CD4-positive, alpha-beta T cell treated with Interleukin-2 at 100 ng/mL for 4 hours (primary cell): ENCODE measurements at places on chromosomes 3 and 15.

DNA sequence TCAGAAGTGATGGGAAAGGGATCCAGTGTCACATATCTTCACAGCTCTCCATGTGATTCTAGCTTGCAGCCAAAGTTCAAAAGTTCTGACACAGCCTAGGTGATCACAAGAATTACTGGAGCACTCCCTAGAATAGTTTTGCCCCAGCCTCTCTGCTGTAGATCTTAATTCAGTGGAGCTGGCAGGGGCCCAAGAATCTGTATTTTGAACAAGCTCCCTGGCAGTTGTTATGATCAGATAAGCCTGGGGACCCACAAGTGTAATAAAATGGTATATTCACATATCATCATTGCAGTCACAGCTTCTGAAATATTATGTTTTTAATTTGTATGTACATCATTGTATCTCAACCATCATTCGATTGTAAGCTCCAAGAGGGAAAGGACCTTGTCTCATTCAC lies 62.3 kb downstream of the NOX5 start:
- no peak for DNase-seq

- DNase-seq, result no peak
Measured at GRCh38 chr15:51260202-51260601, 78.2 kb downstream of the CYP19A1 start.

GRCh38 chr15:83289160-83289559 lies 4.7 kb upstream of the BNC1 start:
- DNase-seq, result no peak

GRCh38 chr3:71974786-71975185 lies 189.8 kb upstream of the PROK2 start:
- DNase-seq, result no peak

DNA sequence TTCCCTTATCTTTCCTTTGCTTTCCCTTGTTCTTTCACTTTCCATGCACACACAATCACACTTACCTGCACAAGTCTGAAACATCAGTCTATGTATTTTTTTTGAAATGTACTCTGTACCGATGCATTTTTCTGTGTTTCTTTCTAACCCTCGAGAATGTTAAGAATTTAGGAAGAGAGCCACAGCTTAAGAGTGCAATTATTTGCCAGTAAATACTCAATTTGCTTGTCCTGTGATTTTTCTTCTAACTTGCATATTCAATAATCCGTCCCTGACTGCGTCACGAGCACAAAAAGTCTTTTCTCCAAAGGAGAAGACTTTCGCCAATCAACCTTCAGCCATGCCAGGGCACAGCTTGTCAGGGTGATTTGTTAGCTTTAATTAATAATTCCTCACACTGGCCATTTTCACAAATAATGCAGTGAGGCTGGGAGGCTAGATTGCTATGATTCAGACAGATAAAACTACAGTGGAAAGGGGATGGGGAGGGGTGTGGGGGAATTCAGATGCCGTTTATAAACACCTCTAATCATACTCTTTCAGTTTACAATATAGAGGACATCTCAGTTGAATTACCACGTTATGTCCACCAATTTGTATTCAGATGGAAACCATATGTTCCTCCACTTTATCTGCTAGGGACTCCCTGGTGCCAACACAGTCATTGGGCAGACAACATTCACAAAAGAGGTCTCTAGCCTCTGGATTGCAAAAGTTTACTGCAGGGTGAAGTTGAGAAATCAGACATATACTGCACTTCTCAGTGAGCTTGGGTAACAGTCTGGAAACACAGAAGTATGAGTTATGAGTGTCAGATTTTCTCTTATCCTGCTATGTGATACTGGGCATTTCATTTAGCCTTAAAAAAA lies 388.0 kb downstream of the ZBTB20 start:
- DNase-seq, result no peak

DNA sequence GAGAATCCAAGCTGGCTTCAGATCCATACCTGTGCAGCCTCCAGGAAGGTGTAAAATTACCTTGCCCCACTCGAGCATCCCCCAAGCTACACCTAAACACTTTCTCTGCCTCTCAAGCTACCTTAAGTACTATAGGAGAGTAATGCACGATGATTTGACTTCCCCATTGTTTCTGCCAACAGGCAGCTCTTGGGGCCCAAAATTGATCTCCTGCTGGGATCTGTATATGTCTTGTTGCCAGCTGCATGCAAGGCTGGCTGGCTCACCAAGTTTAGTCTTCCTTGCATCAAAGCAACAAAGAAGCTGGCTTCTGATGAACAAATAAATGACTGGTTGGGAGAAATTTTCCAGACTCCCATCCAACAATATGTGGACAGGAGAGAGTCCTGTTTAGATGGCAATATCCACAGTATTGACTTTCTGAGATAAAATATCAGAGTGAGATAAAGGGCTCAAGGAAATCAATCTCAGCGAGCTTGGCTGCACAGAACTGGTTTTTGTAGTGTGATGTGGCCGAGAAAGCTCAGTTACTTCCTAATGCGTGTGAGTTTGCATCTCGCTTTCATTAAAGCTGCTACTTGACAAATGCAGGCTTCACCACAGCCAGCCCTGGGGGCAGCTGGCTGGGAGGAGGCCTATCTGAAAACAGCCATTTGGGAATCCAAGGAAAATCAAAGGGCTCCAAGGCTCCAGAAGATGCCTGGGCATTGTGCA lies 140.7 kb downstream of the MINAR1 start:
- DNase-seq, result no peak

DNA sequence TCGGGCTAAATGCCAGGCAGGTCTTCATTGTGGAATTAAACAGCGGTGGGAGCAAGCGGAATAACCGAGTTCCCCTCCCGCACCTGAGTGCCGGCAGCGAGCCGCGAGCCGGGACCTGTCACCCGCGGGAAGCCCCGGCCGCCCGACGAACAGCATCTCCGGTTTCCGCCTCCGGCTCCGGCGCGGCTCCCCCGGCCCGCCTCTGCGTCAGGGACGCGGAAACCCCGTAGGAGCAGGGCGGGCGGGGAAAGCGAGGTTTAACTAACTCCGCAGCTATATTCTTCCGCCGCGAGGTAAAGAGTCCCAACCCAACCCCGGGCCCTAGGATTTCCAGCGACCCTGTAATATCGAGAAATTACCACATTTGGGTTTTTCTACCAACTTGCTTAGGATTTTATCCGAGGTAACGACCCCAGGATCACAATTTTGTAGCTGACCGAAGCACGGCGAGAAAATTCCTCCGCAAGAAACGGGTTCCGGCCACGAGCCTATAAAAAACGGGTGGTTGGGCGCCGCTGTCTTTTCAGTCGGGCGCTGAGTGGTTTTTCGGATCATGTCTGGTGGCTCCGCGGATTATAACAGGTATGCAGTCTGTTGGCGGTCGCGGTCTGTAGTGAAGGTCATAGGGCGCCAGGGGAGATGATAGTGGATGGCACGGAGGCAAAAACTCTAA lies at the start of gene EIF4A2:
TSS of gene EIF4A2 (plus strand) at position 520 of the 673 bp plus-strand sequence. CDS start at position 554, 34 bp downstream.
- peak; percentile 91 for DNase-seq

DNA sequence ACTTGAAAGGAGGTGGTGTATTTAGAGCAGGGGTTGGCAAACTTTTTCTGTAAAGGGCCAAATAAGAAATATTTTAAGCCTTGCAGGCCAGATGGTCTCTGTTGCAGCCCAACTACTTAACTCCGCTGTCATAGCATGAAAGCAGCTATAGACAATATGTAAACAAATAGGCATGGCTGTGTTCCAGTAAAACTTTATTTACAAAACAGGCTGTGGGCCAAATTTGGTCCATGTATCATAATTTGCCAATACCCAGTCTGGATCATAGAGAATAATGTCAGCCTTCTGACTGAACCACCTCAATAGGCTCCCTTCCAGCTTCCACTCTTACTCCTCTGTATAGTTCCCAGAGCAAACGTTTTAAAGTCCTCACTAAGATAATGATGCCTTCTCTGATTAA lies 638.8 kb upstream of the CFAP20DC start:
- DNase-seq, result no peak
